SK-N-DZ (cell line): ENCODE measurements at places on chromosomes 11 and 22.
A peak's percentile ranks its signal among the peaks of the same experiment; 100 is the strongest.

DNA sequence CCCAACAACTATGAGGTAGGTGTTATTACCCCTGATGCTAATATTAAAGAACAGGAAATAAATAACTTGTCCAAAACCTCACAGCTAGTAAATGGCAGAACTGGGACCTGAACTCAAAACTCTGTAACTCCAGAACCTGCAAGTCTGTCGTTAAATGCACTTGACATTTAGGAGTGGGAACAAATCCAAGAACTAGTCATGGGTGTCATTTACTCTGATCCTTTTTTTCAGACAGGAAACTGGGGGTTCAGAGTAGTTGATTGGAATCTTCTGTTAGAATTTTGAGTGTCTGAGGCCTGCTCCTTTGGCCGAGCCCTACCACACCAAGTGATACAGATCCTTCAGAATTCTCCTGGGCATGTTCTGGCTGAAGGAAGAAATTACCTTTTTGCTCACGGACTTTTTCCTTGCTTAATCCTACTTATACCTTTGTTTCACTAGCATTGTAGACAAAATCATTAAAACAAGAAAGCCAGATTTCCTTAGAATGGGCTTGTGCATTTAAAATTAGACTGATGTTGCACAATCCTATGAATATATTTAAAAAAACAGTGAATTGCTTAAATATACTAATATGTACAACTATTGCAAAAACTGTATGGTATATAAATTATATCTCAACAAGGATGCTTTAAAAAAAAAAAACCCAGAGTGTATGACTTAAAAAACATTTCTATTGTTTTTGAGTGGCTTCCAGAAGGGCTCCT is 1.4 kb upstream of the YAP1 start:
- no peak for DNase-seq

GRCh38 chr22:18970176-18970947 is 34.3 kb upstream of the PRODH start:
- DNase-seq = no peak

DNA sequence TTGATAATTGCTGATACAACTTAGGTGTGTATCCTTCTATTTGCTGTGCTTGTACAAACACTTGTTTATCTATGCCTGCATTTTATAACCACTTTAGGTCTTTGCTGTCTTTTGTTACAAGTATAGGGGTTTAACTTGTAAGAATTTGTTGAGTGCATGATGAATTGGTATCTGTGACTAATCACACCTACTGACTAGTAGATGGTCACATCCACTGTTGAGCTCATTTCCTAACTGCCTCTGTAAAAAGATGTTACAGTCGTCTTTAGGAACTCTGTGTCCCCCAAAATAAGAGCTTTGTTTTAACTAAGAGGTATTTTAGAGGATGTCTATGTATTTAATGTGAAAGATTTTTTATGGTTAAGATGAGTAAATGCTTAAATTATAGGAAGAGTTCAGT is 60.5 kb downstream of the HIPK3 start:
- DNase-seq = no peak

DNA sequence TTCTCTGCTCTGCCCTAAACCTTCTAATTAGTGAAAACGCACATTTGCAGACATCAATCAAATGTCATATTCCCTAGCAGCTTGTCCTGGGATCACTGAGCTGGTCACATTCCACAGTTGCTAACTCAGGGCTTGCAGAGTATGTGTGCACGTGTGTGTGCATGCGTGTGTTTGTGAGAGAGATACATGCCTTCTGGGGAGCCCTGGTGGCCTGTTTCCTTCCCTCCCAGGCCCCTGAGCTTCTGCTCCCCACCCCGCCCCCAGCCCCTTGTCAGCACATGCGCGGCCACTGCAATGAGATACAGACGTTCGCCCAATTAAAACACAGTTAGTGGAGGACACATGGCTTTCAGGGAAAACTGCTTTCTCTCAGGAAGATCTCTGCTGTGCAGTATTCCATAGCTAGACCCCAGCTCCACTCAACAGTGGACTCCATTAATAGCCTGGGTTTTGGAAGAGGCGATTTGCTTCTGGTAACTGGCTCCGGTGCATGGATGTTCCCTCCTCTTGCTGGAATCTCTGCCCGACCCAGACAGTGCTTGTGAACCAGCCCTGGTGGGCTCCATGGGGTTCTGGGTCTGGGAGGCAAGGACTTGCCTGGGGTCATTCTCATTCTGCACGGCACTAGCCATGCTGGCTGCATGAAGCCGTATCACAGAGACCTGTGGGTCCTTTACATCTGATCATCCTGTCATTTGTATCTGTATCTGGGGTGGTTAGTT is 17.7 kb downstream of the LRP5 start:
- DNase-seq = peak; percentile 67

DNA sequence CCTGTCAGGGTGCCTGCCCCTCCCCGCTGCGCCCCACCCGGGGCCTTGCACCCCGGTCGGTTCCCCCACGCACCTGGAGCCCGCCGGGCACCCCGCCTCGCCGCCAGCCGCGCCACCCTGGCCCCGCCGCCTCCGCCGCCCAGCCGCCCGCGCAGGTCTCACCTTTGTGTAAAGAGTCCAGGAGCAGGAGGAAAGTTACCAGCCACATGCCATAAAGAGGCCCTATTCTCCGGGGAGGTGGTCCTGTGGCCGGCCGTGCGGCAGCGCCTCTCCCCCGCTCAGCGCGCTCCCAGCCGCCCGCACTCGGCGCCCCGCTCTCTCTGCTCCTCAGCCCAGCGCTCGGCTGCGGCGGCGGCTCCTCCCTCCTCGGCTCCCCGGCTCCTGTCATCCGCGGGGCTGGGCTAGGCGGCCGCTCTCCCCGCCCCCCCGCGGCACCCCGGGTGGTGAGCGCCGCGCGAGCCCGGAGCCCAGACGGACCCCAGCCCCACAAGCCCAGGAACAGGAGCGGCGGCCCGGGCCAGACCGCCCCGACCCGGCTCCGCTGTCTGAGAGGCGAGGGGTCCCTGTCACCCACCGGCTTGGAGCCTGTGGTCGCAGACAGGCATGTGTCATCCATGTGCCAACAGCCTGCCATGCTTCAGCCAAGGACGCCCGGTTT is at the start of gene DSCAML1:
DSCAML1 (minus strand) TSS at position 345 of the 658 bp plus-strand sequence; CDS start at position 208, 137 bp downstream.
- no peak for DNase-seq
